ENCODE measurements at places on chromosomes 4 and X.

DNA sequence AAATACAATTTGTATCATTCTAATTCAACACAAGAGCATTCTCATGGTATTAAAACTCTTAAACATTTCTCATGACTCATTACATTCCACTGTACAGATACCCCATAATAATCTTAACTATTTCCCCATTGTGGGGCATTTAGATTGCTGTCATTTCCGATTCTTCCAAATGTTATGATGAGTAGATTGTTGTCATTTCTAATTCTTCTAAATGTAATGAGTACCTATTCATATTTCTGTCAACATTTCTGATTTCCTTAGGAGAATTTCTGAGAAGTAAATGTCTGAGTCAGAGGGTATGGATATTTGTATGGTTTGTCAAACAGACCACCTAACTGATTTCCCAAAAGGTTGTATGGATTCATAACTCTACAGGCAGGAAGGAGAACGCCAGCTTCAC, 8.3 kb downstream of the S100G start:
- no peak for DNase-seq

DNA sequence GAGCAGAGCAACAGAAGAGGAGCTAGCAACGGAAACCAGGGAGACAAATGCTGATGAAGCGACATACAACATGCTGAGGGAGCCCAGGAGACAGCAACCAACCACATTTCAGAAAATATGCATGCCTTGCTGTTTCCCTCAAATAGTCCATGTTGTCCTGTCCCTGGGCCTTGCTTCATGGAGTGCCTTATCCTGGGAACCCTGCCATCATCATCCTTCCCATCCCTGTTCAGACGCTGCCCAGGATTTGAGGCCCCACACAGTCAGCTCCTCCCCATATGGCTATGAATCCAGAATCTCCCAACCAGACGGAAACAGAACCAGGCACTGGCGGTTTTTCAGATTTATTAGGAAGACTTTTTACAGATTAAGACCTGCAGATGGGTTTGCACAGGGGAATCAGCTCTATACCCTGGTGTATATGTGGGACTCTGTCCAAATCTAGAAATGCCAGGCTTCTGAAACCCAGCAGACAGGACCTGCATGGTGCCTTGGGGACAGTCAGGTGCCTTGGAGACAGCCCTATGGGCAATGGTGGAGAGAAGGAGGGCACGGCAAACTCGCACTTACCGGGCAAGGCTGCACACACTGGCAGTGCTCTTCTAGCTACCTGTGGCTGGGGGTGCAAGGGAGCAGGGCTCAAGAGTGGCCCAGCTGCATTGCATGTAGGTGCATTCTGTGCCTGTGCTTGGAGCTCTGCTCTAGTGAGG, 199.7 kb upstream of the MAMLD1 start:
- DNase-seq: no peak

GRCh38 chrX:120120223-120120622, 4.5 kb upstream of the RHOXF1 start:
- DNase-seq: no peak

GRCh38 chr4:166662266-166662843, 571.9 kb downstream of the SPOCK3 start:
- DNase-seq: no peak

GRCh38 chr4:175351473-175351872, 433.3 kb downstream of the ADAM29 start:
- DNase-seq: no peak

DNA sequence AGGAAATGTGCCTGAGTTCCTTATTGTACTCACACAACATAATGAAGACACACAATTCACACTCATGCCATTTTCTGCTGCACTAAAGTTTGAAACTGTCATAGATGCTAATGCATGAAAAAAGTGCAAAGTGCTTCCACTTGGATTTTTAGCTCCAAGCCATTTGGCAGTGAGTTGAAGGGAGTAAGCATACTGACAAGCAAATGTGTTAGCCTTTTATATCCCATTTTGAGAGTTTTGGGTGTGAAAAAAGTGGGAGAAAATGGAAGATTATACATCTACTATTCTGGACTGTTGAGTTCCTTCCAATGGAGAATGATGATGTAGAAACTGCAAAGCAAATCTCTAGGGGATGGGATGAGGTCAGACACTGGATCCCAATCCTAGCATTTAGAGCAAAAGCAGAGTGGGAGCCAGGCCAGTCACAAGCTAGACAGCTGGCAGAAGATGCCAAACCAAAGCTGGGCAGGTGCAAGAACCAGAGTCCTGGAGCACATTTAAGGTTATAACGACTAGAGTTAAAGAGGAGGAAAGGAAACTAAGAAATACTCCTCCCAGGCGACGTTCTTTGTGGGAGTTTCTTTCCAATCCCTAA, 216.8 kb downstream of the FBXO8 start:
- DNase-seq: no peak

DNA sequence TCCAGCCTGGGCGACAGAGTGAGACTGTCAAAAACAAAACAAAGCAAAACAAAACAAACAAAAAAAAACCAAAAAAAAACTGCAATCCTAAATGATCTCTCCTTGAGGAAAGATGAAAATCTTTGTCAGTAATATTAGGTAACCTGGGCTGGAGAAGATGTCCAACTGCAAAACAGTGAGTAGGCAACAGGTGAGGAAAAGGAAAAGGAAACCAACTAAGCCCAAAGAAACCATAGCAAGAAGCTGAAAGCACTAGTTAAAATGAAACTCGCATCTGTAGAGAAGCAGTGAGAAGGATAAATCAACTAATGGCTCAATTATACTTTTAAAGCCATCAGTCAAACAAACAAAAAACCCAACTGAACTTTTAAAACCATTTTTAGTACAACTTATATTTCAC, 54.2 kb downstream of the ENOX2 start:
- DNase-seq: no peak

DNA sequence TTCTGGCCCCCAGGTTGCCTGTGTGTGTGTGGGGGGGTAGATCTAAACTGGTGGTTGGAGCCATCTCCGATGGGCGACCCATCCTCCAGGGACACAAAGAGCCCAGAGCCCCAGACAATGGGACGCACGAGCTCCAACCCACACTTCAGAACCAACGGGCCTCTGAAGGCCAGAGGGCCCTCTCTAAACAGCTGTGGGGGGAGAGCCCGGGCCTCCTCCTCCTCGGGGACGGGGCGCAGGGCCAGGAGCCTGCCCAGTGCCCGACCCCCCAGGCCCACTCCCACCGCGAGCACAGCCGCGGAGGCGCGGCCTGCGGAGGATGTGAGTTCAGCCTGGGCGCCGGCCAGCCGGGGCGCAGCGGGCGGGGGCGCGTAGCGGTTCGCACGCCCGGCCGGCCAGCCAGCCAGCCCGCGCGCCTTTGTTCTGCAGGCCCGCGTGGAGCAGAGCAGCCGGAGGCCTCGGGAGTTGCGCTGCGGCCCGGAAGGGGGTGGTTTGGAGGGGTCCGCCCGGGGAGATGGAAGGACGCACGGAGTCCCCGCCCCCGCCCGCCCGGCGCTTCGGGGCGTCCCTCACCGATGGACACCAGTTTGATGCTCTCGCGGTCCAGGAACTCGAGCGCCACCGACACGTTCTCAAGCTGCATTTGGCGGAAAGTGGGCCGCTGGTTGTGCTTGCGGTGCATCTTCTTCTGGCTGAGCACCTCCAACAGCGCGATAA, 4.0 kb downstream of the FLNA start:
- DNase-seq: no peak

DNA sequence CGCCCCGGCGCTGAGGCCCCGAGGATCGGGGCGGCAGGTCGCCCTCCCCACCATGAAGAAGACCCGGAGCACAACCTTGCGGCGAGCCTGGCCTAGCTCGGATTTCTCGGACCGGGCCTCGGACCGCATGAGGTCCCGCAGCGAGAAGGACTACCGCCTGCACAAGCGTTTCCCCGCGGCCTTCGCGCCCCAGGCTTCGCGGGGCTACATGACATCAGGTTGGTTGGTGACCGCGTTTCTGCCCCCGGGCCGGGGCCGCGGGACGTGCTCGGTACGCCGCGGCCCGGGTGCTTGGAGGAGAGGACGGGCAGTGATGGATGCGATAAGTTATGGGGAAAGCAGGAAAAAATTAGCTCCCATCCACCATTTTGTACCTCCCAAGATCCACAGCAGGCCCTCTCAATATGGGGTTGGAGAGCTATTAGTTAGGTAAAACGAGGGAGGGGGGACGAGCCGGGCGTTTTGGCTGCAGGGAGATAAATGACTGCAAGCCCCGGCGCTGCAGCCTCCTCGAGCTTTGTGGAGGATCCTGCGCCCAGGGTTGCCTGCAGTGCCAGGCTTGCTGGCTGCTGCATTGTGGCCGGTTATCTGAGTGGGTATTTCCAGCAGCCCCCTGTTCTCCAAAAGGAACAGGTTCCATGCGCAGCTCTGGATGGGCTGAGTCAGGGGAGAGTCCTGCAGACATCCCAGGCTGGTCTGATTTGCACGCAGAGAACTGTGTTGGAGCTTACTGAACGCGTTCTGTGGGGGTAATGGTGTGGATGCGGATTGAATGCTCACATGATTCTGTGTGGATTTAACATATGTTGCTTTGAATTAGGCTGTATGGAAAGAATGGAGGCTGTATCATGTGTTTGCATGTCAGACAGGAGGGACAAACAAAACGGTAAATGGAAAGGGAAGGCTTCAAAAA, 1.9 kb downstream of the STOX2 start:
- DNase-seq: no peak

- no peak for DNase-seq
These were observed 111.0 kb downstream of the ASB9 start for GRCh38 chrX:15158736-15159406.

DNA sequence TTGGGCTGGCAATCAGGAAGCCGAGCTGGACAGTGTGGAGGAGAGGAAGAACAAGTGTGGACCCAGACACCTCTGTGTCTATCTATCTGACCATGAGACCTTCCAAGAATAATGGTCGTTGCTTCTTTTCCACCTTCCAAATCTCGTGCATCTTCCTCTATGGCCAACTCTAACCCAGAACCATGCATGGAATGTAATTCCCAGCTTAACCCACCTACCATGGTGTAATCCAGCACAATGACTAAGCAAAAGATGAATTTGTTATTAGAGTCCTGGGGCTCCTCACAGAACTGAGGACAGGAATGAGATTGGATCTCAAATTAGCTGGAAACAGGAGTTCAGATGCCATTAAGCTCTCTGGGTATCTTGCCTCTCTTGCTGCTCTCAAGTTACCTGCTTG, 17.4 kb upstream of the TMEM184C start:
- DNase-seq: no peak

GRCh38 chrX:133474574-133474973, 59.3 kb upstream of the GPC4 start:
- DNase-seq: no peak

- DNase-seq: no peak
These were observed 53.4 kb upstream of the PITX2 start for GRCh38 chr4:110676241-110676640.

GRCh38 chr4:6408263-6408662, 64.2 kb downstream of the PPP2R2C start:
- no peak for DNase-seq

DNA sequence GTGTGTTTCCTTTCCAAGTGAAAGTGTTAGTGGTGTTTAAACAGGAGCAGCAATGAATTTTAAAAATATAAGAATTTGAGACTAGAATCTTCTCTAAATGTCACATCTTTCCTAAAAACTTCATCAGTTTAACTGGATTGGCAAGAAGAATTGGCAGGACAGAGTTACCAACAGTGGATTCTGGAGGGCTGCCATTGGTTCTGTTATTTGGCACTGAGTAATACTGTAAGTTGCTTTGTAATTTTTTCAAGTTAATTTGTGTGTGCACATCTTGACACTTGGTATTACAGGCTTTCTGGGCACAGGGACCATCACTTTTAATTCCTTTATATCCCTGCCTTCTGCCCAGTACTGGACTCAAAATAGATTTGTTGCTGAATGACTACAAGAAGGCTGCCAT, 4.5 kb upstream of the GPRIN3 start:
- DNase-seq: no peak

DNA sequence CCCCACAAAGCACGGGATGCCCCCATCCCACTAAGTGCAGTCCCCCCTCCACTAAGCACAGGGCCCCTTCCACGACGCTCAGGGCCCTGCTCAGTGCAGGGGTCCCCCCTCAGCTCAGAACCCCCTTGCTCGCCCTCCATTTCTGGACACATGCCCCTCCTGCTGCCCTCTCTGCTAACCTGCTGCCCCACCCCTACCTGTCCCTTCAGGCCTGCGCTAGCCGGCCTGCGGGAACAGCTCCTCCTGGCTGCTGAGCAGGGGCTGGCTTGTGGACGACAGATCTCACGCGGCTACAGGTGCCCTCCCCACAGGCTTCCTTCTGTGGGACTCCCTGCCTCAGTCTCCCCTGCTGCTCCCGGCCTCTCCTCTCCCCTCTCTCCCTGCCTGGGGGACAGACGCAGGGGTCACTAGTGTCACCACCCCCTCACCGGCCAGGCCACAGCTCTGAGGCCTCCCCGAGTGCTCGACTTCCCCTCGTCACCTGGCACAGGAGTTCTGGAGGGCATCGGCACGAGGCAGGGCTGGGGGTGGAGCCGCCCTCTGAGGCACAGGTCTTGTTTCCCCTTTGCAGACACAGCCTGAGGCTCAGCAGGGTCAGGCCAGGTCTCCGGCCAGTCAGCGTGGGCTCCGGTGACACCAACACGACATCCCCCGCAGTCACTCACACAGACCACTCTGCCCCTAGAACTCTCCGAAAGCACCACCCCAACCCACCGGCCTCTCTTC, 21.6 kb downstream of the GAK start:
- DNase-seq: no peak

DNA sequence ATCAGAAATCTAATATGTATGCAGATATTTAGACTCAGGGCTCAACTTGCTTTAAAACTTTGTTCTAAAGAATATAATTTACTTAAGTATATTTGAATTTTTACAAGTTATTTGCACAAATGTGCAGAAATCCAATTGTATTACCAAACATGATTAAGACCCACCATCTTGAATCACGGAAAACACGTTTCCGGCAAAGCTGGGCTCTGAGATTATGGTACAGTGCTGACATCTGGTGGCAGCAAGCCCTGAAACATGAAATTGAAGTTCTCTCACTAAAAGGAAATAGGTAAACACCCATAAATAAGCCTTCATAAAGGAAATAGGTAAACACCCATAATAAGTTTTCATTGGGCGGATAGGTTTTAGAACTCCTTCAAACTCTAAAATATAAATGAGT, 98.3 kb upstream of the MAOA start:
- no peak for DNase-seq

DNA sequence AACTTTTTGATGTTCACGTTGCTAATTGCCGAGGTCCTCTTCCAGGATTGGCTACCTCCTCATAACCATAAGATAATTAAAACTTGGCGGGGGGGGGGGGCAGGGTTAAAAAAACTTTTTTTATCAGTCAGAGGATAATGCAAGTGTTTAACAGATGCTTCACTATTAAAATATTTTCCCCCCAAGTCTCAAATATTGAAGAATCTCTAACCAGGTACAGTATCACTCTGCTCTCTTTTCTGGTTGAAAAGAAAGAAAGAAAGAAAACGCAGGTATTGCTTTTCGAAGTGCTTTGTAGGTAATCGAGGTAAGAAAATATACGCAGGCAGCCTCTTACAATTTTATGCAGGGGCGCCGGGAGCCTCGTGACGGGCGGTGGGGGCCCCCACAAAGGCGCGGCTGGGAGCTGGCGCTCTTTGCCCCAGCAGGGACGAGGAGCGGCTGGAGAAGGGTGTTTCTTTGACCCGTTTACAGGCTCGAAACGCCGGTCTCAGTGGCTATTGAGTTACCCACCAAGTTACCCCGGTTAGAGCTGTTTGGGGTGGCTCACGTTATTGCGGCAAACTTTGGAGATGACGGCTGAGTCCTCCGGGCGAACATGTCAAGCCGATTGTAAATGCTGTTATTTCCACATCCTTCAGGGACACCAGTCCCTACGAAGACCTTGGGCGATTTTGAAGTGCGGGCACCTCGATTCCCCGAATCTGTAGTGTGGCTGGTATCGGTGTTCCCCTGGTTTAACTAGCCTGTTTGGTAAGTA, 477 bp upstream of the HAND2 start:
- DNase-seq: no peak

Measured in cortex of kidney (tissue), 1 donor.